Thoracic aorta (tissue), 2 donors: ENCODE measurements at places on chromosomes 1 and 21. TPM values are rescaled to one million over a fixed set of nuclear protein-coding genes. Genes with fewer than 3 reads are reported as not detected.

Gene SLC35F3
- total RNA-seq: not detected

Gene LIN9
- total RNA-seq: 1.3 TPM

Gene CHD5
- 1.1 TPM for total RNA-seq

Gene PPM1J
- 2.3 TPM for total RNA-seq

Gene WARS2
- total RNA-seq: 11.1 TPM

Gene B3GALT2
- 0.21 TPM for total RNA-seq

Gene APP
- total RNA-seq: 342 TPM

Gene VN1R5
- not detected for total RNA-seq

Gene KCNA2
- total RNA-seq: 3.1 TPM

Gene DCDC2B
- not detected for total RNA-seq

Gene C1QTNF12
- total RNA-seq: 12.5 TPM

Gene SYPL2
- total RNA-seq: 4.2 TPM

Gene DYNLT4
- total RNA-seq: not detected

Gene HORMAD1
- not detected for total RNA-seq

Gene PROX1
- total RNA-seq: 0.21 TPM

DNA sequence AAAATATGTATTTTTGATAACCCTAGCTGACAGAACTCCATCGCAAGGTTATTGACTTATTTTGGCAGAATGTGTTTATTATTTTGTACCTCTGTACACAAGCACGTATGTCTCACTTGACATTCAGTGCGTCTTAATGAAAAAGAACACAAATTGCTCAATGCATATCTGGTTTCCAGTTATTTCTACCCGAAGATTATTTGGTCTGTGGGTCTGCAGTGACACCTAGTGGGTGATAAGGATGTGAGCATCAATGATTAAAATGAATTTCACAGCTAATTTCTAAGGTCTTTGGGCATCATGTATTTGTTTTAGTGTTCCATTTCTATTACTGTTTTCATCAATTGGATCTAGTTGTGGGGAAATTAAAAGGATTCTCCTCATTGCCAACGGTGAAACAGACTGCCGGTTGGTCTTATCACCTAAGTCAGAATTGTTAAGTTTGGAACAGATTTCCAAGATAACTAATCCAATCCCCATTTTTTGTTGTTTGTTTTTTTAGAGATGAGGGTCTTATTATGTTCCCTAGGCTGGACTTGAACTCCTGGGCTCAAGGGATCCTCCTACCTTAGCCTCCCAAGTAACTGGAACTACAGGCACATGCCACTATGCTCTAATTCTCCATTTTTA is 13.9 kb downstream of the DDX20 start:
- no peak for DNase-seq

GRCh38 chr1:175402336-175402735 is 209.8 kb upstream of the KIAA0040 start:
- no peak for DNase-seq

DNA sequence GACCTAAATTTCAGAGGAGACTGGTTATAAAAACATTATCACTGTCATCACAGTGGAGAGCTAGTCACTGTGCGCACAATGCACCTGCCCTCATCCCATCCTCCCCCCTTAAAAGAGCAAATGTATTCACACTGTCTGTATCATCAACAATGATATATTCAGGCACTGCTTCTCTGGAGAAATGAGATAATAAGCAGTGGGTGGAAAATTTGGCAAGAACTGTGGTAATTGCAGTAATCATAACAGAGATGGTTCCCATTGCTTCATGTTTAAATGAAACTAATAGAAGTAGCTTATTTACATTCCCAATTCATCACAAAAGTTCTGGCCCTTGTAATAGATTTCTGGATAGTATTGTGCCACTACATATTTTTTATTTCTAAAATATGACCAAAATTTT is 867.4 kb upstream of the ADGRL2 start:
- no peak for DNase-seq

DNA sequence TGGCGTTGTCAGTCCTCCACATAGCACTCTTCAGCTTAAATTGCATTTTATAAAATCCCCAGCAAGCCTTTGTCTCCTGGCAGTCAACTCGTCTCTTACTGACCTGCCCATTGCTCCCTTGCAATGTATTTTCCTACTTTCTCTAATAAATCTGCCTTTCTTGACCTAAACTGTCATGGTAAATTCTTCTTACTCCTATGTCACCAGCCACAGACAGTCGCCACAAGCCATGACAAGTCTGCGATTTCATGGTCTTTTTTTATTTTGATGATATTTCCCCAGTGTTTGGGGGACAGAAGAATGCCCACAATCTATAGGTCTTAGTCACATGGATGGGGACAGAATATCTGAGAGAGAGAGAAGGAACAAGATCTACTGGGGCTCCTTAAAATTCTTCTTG is 8.4 kb downstream of the IFNAR2 start:
- no peak for DNase-seq

- no peak for DNase-seq
Measured at GRCh38 chr21:25931765-25932164, 197.0 kb downstream of the GABPA start.

GRCh38 chr1:109474697-109475096 is 8.4 kb downstream of the SYPL2 start:
- no peak for DNase-seq

GRCh38 chr1:165116732-165117131 is 239.8 kb downstream of the LMX1A start:
- no peak for DNase-seq

- no peak for DNase-seq
Measured at GRCh38 chr1:201184307-201185122, 6.1 kb upstream of the IGFN1 start.

DNA sequence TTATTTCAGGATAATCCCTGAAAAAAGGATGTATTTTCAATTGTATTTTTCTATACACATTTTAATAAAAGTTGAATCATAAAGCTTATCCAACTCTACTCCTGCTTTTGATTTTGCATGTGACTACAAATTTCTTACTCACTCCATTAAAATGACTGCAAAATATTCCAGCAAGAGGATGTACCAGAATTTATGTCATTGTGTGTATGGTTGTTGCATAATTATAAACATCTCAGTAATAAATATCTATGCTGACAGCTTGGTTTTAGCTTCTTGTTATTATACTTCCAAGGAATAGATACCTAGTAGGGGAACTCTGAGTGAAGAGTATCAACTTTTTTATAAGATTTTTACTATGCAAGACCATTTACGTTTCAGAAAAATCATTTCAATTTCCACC is 463.2 kb upstream of the RUNX1 start:
- DNase-seq: no peak

- DNase-seq: no peak
Measured at GRCh38 chr1:11948822-11949458, 14.4 kb downstream of the PLOD1 start.

- DNase-seq: no peak
Measured at GRCh38 chr1:226135059-226135651, 51.4 kb downstream of the ACBD3 start.

GRCh38 chr1:234541286-234541975 is 62.5 kb upstream of the TARBP1 start:
- no peak for DNase-seq

- no peak for DNase-seq
Measured at GRCh38 chr1:33257207-33257771, 997 bp downstream of the ZNF362 start.

GRCh38 chr1:110524311-110525248 is 5.6 kb upstream of the KCNA10 start:
- no peak for DNase-seq

DNA sequence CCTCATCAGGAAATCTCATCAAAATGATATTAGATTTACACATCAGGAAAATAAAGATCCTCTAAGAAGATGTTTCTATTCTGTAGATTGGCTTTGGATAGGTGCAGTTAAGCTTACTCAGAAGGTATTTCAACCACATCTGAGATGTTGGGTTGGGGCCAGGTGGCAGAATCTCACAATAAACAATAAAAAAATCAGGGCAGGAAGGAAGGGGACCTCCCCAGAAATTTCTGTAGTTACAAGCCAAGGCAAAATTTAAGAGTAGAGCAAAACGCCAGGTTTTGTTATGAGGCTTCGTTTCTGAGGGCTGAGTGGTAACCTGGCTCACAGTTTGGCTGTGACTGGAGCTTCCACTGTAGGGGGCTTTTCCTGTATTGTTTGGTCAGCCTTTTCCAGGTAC is 84.8 kb downstream of the HUNK start:
- no peak for DNase-seq

DNA sequence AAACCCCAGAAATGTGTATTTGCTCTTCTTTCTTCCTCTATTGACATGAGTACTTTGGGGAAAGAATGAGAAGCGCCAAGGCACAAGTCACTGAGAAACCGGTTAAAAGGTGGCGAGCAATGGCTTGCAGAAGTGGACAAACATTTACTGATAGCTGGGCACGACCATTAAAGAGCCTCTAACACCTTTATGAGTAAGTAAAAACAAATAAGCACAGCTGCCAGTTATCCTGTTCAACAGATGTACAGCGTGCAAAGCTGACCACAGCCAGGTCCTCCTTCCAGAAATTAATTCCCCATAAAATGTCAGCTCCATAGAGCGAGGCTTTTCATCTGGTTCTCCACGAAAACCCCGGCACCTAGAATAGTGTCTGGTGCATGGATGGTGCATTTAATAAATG is 72.7 kb downstream of the CAPZB start:
- no peak for DNase-seq

- DNase-seq: no peak
Measured at GRCh38 chr1:39283858-39284257, 79.4 kb downstream of the MACF1 start.

GRCh38 chr1:212311836-212312497 is 26.8 kb downstream of the PPP2R5A start:
- DNase-seq: no peak

DNA sequence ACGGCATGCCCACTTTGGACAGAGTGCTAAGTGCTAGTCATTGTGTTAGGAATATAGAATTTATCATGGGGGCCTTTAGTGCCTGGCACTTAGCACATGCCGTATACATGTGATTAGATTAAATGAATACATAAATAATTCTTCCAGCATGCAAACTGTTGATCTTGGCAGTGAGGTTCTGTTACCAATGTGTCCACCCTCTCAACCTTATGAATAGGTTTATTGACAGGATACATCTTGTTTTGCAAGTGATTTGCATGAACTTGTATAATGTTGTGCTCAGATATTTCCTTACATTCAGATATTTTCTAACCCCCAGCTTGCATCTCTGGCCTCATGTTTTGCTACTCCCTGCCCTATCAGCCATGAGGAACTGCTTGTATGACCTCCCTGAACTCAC is 60.3 kb upstream of the ZNF648 start:
- DNase-seq: no peak

DNA sequence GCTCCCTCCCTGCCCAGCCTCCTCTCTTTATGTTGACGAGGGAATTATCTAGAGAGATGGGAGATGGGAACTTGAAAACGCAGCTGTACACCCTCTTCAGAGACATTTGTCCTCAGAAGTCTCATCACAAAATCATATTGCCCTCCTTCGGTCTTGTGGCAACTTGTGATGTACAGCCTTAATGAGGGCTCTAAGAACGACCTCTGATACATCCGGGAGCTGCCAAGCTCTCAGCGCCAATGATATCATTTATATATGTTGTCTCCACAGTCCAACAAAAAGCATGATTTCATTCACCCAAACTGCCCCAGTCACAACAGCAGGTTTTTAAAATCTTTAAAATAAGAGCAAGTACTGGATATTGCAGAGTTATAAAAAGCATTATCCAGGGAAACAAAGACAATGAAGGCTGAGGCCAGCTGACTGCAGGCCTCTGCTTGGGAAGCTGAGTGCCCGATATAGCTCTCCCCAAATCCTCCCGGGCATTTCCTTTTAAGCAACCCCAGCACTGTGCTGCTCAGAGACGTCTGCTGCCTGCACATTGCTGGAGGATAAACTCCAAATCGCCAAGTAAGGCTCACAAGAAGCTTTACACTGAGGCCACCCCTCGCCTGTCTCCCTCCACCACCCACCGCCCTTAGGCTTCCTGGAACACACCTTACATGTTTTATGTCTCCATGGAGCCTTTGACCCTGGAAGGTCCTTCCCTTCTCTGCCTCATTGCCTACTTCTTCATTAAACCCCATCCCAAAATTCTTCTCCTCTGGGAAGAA is 236.1 kb downstream of the C1orf94 start:
- DNase-seq: no peak

DNA sequence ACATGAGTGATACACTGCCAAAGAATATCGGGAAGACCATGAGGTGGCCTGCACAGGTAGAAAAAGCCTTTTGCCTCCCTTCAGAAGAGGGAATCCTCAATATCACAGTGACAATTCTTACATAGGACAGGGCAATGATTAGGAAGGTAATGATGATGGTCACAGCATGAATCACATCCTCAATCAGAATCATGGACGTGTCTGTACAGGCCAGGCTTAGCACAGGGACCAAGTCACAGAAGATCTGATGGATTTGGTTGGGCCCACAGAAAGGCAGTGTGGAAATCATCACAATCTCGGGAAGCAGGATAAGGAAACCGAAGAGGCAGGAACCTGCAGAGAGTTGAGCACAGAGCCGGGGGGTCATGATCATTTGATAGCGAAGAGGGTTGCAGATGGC is 3.2 kb downstream of the OR6K3 start:
- no peak for DNase-seq

GRCh38 chr21:31788581-31788980 is 56.7 kb upstream of the SCAF4 start:
- DNase-seq: no peak

- no peak for DNase-seq
Measured at GRCh38 chr1:87204921-87205320, 123.8 kb upstream of the LMO4 start.

DNA sequence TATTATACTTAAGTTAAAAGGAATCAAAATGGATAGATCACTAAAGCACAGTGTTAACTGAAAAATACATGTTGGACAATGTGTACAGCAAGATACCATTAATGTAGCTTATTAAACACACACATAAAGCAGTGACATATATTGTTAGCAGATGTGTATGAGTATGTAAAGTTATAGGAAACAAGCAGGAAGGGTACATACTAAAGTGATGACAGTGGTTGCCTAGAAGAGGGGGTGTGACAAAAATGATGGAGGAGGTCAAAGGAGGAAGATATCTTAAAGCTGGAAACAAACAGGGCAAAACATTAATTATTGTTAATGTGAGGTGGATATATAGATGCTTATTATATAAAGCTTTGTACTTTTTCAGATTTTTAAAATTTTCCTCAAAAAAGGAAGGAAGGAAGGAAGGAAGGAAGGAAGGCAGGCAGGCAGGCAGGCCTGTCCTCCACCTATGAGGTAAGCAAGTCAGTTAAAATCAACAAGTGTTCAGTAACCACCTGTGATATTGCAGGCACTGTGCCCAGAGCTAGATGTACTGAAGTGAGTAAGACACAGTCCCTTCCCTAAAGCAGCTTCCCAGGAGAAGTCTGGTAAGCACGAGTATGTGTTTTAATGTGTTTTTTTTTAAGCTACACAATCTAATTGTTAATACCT is 252.9 kb upstream of the NR5A2 start:
- DNase-seq: no peak

DNA sequence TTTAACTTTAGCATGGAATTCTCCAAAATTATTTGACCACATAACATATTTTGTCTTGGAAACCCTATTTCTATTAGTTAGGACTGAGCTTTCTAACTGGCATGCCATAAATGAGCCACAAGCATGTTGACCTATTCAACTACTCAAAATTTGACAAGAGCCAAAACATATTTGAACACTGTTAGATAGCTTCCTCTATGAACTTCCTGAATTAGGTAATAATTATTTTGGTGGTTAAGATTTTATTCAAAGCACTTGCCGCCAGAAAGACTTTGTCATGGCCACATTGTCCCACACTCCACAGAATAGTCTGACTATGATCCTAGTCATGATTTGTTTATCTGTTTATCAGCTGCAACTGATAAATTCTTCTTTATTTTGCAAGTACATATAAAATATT is 23.1 kb upstream of the CTPS1 start:
- DNase-seq: no peak

GRCh38 chr1:23122023-23122748 is 46.5 kb downstream of the LUZP1 start:
- no peak for DNase-seq

GRCh38 chr21:39150877-39151276 is 32.4 kb downstream of the PSMG1 start:
- no peak for DNase-seq
